ENCODE measurements at places on chromosomes 13 and 19. TPM values are rescaled to one million over a fixed set of nuclear protein-coding genes. Genes with fewer than 3 reads are reported as not detected.

The DDX49 gene
- 38.4 TPM for total RNA-seq

The SYNE4 gene
- not detected for total RNA-seq

The FAM124A gene
- 6.4 TPM for total RNA-seq

The IGFL1 gene
- total RNA-seq, result not detected

The USHBP1 gene
- not detected for total RNA-seq

The ACTMAP gene
- 1.5 TPM for total RNA-seq

The FNDC3A gene
- total RNA-seq, result 127 TPM

The CALR3 gene
- not detected for total RNA-seq

The NR2F6 gene
- total RNA-seq, result 20.8 TPM

The HS6ST3 gene
- not detected for total RNA-seq

The UCHL3 gene
- 41.3 TPM for total RNA-seq

All from articular chondrocyte of knee joint (primary cell).